ENCODE measurements at places on chromosomes 13 and 19.

DNA sequence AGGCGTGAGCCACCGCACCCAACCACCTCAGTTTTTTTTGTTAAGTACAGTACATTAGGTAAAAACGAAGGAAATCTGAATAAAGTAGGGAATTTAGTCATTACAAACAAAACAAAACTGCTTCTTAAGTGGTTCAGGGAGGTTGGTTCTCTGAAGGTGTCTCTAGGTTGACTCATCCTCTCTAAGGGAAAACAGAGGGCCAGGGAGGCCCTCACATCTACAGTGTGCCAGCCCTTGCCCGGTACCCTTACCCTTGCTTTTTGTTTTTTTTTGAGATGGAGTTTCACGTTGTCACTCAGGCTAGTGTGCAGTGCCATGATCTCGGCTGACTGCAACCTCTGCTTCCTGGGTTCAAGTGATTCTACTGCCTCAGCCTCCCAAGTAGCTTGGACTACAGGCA lies 17.2 kb upstream of the JUND start:
- no peak for DNase-seq

- DNase-seq, result peak; percentile 38
Observed at GRCh38 chr19:42468273-42468796, 25.6 kb upstream of the CXCL17 start.

- DNase-seq, result no peak
Observed at GRCh38 chr13:70708775-70709174, 600.5 kb upstream of the KLHL1 start.

GRCh38 chr13:95388420-95389079 lies 87.3 kb upstream of the ABCC4 start:
- peak; percentile 78 for DNase-seq

GRCh38 chr19:5078666-5079065 lies 109.8 kb downstream of the KDM4B start:
- DNase-seq, result no peak

- DNase-seq, result no peak
Observed at GRCh38 chr13:85812282-85812681, 13.1 kb upstream of the SLITRK6 start.

- DNase-seq, result no peak
Observed at GRCh38 chr19:6533746-6534418, 3.1 kb downstream of the TNFSF9 start.

GRCh38 chr19:46606019-46606418 lies 4.9 kb downstream of the CALM3 start:
- no peak for DNase-seq

- DNase-seq, result no peak
Observed at GRCh38 chr13:24232474-24232873, 72.0 kb downstream of the SPATA13 start.

DNA sequence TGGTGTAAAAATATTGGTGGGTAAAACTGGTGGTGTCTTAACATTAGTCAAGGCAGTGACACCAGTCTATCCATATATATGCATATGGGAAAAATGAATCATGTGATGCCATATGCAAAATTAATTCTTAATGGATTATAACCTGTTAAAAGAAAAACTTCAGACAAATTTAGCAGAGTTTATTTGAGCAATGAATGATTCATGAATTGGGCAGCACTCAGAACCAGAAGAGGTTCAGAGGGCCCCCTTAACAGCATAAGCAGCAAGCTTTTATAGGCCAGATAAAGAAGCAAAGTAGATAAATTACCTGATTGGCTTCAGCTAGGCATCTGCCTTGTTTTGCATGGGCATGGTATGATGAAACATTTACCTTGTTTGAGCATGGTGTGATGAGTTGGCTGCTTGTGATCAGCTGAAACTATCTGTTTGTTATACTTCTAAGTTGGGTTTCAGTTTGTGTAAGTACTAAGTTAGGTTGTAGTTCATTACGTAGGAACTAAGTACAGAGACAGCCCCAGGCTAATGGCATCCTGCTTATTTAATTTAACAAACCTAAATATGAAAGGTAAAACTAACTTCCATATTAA lies 66.6 kb downstream of the DNAJC15 start:
- no peak for DNase-seq

DNA sequence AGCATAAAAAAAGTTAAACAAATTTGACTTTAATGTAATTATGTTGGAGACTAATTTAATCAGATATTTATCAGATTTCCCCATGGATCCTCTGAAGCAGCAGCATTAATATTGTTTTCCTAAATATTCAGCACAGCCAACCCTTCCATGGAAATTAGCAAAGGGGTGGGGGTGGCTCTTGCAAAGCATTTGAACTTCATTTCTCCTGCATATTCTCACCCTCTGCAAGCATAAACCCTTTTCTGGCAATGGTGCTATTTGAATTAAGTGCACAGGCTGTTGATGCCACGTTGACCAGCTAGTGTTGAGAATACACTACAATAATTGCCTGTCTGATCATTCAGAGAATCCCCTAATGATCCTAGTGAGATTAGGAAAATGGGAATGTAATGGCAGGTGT lies 488.1 kb upstream of the KLF12 start:
- no peak for DNase-seq

GRCh38 chr13:110921209-110921608 lies 6.3 kb upstream of the ANKRD10 start:
- no peak for DNase-seq

DNA sequence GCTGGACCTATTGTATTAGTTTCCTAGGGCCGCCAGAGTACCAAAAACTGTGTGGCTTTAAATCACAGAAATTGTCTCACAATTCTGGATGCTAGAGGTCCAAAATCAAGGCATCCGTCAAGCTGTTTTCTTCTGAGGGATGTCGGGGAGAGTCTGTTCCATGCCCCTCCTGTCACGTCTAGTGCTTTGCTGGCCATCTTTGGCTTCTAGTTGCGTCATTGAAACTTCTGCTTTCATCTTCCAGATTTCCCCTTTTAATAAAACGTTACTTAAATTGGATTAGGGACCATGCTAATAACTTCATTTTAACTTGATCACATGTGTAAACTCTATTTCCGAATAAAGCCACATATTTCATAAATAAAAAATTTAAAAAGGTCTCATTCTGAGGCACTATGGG lies 47.5 kb downstream of the TRPM4 start:
- DNase-seq, result peak; percentile 61

GRCh38 chr19:17327654-17328516 lies 6.8 kb downstream of the ANO8 start:
- peak; percentile 78 for DNase-seq

DNA sequence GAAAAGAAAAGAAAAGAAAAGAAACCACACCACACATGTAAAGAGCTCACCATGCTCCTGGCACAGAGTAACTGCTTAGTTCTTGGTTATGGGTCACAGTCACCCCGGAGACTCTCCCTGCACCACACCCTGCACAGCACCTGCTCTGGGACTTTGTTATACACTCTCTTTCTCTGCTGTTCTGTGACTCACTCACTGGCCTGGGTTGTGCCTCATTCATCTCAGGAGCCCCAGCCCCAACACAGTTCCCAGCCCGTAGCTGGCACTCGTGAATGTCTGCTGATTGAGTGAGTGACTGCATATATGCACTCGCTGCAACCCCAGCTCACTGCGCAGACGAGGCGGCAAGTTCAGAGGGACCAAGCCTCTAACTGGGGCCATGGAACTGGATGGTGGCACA lies 22.9 kb upstream of the ZNF507 start:
- no peak for DNase-seq

- no peak for DNase-seq
Observed at GRCh38 chr19:33507021-33507956, 14.3 kb downstream of the PEPD start.

DNA sequence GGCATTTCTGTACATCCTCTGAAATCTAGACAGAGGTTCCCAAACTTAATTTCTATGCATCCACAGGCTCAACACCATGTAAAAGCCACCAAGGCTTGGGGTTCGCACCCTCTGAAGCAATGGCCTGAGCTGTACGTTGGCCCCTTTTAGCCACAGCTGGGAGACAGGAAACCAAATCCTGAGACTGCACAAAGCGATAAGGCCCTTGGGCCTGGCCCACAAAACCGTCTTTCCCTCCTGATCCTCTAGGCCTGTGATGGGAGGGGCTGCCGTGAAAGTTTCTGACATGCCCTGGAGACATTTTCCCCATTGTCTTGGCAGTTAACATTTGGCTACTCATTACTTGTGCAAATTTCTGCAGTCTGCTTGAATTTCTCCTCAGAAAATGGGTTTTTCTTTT lies 766.4 kb downstream of the GPC5 start:
- no peak for DNase-seq

DNA sequence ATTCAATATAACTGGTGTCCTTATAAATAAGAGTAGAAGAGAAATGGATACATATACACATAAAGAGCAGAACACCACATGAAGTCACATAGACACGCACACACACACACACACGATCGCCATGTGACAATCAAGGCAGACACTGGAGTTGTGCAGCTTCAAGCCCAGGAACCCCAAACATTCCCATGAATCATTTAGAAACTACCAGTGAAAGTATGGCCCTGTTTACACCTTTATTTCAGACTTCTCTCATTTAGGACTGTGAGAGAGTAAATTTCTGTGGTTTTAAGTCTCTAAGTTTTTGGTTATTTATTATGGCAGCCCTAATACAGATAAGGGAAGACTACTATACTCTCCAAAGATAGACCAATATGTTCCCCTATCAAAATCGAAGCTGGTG lies 20.4 kb upstream of the TNFSF13B start:
- DNase-seq, result no peak

GRCh38 chr19:15290166-15290565 lies 42.2 kb downstream of the BRD4 start:
- DNase-seq, result no peak

DNA sequence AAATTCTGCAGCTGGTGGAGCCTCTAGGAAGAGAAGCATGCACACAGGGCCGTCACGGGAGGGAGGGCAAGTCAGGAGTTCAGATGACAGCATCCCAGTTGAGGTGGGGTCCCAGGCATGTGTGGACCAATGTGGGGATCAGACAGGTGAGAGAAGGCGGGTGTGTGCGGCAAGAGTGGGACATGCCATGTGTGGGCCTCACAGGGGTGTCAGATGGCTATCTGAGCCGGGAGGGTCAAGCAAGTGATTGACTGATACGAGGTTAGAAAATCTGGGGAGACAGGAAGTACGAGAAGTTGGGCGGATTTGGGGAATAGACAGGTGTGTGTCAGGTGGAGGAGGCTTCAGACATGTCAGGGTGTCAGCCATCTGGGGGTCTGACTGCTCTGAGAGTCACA lies 8.9 kb downstream of the RASGRP4 start:
- DNase-seq, result no peak

GRCh38 chr13:45119469-45119990 lies 780 bp upstream of the GTF2F2 start:
- peak; percentile 65 for DNase-seq

Data from Karpas-422 (cell line).